Adrenal gland (tissue), 19 donors: ENCODE measurements at places on chromosomes 6 and 20. TPM values are rescaled to one million over a fixed set of nuclear protein-coding genes. Genes with fewer than 3 reads are reported as not detected.

NHLRC1 gene
- total RNA-seq = 3.2 TPM

DNA sequence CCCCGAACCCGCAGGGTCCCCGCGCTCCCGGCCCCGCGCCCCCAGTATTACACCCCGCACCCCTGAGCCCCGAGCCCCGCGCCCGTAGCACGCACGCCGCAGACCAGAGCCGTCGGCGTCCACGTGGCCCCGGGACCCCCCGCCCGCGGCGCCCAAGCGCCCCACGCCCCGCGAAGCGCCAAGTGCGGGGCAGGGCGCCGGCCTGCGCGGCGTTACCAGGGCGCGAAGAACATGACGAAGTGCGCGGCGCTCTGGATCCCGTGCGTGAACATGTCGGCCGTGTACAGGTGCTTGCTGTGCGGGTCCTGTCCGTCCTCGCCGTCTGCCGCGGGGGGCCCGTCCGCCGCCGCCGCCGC is 312 bp downstream of the TXNDC5 start:
- no peak for DNase-seq
- H3K4me3 ChIP-seq = peak overlapping the region; percentile 57
- H3K36me3 ChIP-seq = no peaks in the 10 kb centered on the region

- peaks cover 37% of the 10 kb centered on the region for H3K4me1 ChIP-seq
- no peaks in the 10 kb centered on the region for H3K27me3 ChIP-seq
- H3K4me3 ChIP-seq = no peak overlapping the region
Measured at GRCh38 chr6:32085759-32086459, 23.2 kb downstream of the TNXB start.

GRCh38 chr6:10307028-10307427 is 107.8 kb downstream of the TFAP2A start:
- no peaks in the 10 kb centered on the region for H3K27me3 ChIP-seq
- H3K27ac ChIP-seq = no peak overlapping the region
- H3K4me1 ChIP-seq = no peaks in the 10 kb centered on the region
- no peak for DNase-seq
- H3K4me3 ChIP-seq = no peak overlapping the region
- H3K36me3 ChIP-seq = no peaks in the 10 kb centered on the region

DNA sequence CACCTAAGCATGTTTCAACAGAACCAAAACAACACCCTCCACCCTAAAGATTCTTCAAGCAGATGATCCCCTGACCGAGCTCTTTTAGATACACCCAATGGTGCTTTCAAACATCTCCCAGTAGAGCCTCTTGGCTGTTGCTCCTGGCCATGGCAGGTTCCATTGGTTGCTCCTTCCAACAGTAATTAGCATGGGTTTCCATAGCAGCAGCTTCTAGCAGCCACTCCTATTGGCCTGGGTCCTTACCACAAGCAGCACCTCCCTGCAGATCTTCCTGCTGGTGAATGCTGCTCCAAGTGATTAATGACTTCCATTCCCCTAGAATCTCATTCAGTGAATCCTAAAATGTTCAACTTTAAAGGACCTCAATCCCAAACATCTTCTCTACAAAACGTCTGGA is 13.9 kb downstream of the CCN2 start:
- H3K27me3 ChIP-seq = no peaks in the 10 kb centered on the region
- H3K36me3 ChIP-seq = no peaks in the 10 kb centered on the region
- no peak overlapping the region for H3K27ac ChIP-seq
- no peak overlapping the region for H3K4me3 ChIP-seq
- no peaks in the 10 kb centered on the region for H3K4me1 ChIP-seq

DNA sequence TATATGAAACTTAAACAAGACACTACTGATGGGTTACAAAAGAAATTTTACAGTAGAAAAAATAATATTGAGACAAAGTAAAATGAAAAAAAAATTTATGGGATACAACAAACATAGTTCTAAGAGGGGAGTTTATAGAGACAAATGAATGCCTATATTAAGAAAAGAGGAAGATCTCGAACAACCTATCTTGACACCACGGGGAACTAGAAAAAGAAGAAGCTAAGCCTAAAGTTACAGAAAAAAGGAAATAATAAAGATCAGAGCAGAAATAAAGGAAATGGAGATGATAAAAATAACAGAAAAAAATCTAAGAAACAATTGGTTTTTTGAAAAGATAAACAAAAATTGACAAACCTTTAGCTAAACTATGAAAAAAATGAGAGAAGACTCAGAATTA is 9.1 kb upstream of the ECHDC1 start:
- no peak overlapping the region for H3K27ac ChIP-seq
- H3K27me3 ChIP-seq = no peaks in the 10 kb centered on the region
- H3K4me3 ChIP-seq = no peak overlapping the region
- no peaks in the 10 kb centered on the region for H3K4me1 ChIP-seq

BIRC7 gene
- total RNA-seq = 1.1 TPM

OOEP gene
- total RNA-seq = not detected

DNA sequence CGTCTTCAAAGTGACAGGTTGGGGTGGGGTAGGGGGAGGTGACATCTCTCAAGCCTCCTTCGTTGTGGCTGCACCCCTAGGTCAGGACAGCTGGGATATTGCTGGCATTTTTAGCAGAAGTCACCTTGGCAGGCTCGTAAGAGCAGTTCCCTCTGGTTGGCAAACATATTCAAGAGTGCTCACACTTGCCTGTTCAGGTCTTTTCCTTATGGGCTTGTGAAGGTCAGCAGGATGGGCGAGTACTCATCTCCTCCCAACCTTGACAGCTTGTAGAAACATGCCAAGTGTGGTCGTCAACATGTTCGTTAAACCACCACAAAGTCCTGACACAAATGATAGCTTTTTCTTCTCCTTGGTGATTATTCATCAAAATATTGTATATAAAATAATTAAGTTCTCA is 113.6 kb downstream of the HDGFL1 start:
- no peak overlapping the region for H3K27ac ChIP-seq
- H3K4me1 ChIP-seq = no peaks in the 10 kb centered on the region
- no peaks in the 10 kb centered on the region for H3K36me3 ChIP-seq
- DNase-seq = no peak
- H3K27me3 ChIP-seq = no peaks in the 10 kb centered on the region
- H3K4me3 ChIP-seq = no peak overlapping the region

GRCh38 chr20:5570452-5570851 is 179.7 kb upstream of the SHLD1 start:
- no peaks in the 10 kb centered on the region for H3K4me1 ChIP-seq
- no peak overlapping the region for H3K4me3 ChIP-seq
- H3K36me3 ChIP-seq = peaks cover 58% of the 10 kb centered on the region
- no peaks in the 10 kb centered on the region for H3K27me3 ChIP-seq
- DNase-seq = no peak
- H3K27ac ChIP-seq = peak overlapping the region; percentile 50

LTA gene
- not detected for total RNA-seq
